NCI-H1417 treated with DMSO at 0.1 percent for 48 hours (cell line): ENCODE measurements at places on chromosomes 6 and 20.
A peak's percentile ranks its signal among the peaks of the same experiment; 100 is the strongest.

- no peak for DNase-seq
Observed at GRCh38 chr20:32333988-32334885, 23.9 kb upstream of the ASXL1 start.

- no peak for DNase-seq
Observed at GRCh38 chr6:18044108-18044783, 56.8 kb upstream of the KIF13A start.

- DNase-seq = no peak
Observed at GRCh38 chr6:163147994-163148393, 266.5 kb upstream of the QKI start.

- DNase-seq = no peak
Observed at GRCh38 chr6:97347111-97347510, 64.1 kb upstream of the MMS22L start.

DNA sequence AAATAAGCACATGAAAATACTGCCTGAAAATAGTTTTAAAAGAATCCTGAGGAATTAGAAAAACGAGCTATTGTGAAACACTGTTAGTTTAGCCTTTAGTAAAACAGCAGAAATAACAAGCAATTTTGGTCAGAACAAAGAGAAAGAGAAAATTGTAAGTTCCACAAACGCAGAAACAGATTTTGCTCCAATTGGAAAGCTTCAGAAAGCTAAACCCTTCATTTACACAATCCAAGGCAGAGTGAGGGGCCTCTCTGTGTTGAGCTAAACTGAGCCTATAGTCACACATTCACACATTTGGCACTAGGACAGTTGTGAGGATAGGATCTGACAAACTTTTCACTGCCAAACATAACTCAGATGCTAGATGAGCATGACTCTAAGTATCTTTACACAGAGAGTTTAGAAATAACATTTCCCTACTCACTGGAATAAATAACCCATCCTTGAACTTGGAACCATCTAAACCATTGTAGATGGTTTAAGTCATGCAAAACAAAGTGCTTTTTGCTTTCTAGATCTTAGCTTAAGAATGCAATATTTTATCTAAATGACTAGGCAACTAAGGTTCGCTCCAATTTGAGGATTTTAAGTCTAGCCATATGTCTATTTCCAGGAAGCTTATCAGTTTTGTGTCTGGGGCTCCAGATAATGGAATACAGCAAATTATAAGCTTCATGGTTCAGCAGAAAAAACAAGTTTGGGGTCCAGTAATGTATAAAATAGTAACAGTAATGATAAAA lies 122.6 kb downstream of the SGK1 start:
- no peak for DNase-seq

GRCh38 chr6:78911218-78911940 lies 44.0 kb downstream of the IRAK1BP1 start:
- no peak for DNase-seq

DNA sequence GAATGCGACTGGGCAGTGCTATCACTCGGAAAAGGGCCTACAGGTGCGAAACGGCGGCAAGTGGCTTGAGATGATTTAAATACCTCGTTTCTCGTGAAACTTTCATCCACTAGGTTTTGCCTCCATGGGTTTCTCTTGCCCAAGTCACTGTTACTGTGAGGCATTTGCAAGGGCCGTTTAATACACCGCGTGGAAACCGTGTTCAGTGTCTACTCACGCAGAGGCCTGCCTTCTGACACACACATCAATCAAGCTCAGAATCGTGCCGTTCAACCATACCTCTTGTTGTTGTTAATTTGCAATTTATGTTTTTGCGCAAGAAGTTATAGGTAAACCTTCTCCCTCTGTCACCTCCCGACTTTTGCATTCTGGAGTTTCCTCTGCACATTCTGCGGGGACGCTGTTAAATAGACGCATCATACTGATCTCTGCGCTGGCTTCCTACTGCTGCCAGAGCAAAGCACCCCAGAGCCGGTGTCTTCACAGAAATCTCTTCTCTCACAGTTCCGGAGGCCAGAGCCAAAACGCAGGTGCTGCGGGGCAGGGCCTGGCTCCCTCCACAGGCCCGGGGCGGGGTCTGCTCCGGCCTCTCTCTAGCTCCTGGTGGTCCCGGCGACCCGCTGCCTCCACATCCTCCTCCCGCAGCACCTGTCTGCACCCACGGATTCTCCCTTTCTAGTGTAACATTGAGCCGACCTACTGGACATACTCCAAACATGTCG lies 251.4 kb downstream of the SMOC2 start:
- no peak for DNase-seq

- DNase-seq = no peak
Observed at GRCh38 chr6:145738265-145738664, 2.9 kb upstream of the EPM2A start.

- DNase-seq = no peak
Observed at GRCh38 chr6:143155681-143156080, 95.0 kb downstream of the AIG1 start.

- no peak for DNase-seq
Observed at GRCh38 chr6:89385156-89385667, 26.9 kb downstream of the RRAGD start.

GRCh38 chr6:41161851-41162552 lies 914 bp downstream of the TREM2 start:
- no peak for DNase-seq

GRCh38 chr20:49034070-49034732 lies 11.9 kb upstream of the CSE1L start:
- DNase-seq = no peak

GRCh38 chr20:2902291-2902690 lies 29.0 kb downstream of the PTPRA start:
- no peak for DNase-seq

GRCh38 chr6:3159805-3160781 lies 2.7 kb upstream of the TUBB2A start:
- peak; percentile 26 for DNase-seq

- DNase-seq = no peak
Observed at GRCh38 chr6:144035416-144035815, 27.4 kb upstream of the PLAGL1 start.

DNA sequence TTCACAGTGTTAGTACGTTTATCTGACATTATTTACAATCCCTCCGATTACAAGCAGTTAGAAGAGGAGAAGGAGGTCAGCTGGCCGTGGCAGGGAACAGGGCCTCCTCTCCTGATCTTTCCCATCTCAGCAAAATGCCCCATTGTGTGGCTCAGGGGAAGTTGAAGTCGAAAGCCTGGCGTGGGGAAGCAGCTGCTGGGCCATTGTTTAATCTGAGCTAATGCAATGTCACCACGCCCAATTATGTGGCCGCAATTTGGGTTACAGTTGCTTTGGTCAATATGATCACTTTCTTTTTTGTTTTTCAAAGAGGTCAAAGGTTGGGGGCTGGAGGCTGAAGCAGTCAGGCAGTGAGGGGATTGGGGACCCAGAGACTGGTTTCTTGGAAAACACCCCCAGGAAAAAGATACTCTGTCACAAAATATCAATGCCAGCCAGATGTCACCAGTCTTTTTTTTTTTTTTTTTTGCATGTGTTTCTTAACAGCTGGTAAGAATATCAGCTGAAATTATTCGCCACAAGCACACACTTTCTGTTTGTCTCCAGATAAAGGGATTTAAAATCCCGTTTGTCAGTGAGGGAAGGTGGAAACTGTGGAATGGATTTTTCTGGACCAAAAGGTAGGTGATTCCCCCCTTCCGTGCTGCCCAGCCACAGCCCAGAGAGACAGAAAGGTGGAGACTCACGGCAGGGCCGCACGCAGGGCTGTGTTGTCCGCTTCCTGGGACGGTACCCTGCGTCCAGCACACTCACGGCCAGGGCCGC lies 24.6 kb downstream of the DLL1 start:
- DNase-seq = no peak

- DNase-seq = peak; percentile 55
Observed at GRCh38 chr20:17066902-17067301, 159.9 kb upstream of the PCSK2 start.

DNA sequence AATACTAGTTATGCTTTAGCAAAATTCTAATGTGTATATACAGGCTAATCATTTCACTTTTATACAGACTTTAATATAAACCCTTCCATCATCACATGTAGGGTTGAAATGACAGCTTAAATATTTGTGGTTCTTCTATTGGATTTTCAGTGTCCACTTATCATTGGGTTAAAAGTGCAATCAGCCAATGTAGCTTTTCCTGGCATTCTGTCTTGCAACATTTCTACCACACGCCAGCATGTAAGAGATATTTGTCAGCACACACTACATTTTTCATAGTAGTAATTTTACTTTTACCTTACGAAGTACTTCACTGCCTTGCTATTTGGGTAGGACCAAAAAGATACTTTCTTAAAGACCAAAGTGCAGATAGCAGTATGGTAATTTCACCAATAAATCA lies 252.0 kb downstream of the TBX18 start:
- no peak for DNase-seq

- no peak for DNase-seq
Observed at GRCh38 chr20:49874696-49875095, 40.6 kb downstream of the SPATA2 start.

GRCh38 chr20:24420567-24420966 lies 48.9 kb upstream of the SYNDIG1 start:
- no peak for DNase-seq

DNA sequence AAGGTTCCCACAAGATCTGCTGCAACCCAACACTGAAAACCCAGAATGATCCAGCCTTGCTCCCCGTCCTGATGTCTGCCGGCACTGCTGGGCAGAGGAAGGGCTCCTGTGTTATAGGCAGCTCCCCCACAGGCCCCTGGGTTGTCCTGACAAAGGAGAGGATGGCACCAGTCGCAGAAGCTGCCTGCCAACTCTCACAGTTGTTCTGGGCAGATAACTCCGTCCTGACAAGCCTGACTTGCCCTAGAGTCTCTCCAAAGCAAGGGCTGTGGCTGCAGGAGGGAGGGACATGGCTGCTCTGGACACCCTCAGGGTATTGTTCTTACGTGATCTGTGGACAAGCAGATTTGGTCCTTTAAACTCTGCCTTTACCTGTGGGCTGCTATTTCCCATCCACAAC lies 243.8 kb downstream of the CDH26 start:
- no peak for DNase-seq

DNA sequence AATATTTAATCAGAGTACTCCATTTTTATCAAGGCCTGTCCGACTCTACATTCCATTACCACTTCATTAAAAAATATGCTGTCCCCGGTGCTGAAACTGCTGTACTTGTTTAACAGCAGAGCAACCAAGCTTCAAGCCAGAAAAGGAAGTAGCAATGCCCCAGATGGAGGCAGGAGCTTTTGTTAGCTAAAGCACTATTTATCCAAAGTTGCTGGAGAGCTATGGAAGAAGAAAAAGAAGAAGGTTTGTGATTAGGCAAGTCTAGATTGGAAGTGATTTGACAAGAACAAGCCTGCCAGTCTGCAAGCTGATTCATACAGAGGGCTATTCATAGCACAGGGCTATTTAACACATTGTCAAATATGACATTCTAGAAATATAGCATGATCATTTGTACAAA lies 160.9 kb upstream of the SPTLC3 start:
- no peak for DNase-seq

- DNase-seq = no peak
Observed at GRCh38 chr20:2847802-2848201, 7.3 kb downstream of the VPS16 start.

DNA sequence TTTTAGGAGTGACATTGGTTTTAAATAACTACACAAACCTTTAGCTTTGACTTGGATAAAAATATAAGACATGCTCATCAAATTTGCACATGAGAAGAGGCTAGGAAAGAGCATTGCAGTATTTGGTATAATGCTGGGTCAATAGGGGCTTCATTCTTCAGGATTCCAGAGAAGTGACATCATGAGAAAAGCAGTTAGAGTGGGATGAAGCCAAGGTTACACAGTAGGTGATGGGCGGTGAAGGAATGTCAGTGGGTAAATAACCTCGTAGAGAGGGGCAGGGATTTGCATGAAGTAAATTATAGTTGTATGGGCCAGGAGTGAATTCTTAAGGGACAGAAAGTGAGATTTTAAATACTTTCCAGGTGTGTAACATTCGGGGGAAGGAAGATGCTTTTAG lies 216.2 kb downstream of the RFPL4B start:
- DNase-seq = no peak

GRCh38 chr6:34055223-34055933 lies 90.5 kb downstream of the GRM4 start:
- no peak for DNase-seq

DNA sequence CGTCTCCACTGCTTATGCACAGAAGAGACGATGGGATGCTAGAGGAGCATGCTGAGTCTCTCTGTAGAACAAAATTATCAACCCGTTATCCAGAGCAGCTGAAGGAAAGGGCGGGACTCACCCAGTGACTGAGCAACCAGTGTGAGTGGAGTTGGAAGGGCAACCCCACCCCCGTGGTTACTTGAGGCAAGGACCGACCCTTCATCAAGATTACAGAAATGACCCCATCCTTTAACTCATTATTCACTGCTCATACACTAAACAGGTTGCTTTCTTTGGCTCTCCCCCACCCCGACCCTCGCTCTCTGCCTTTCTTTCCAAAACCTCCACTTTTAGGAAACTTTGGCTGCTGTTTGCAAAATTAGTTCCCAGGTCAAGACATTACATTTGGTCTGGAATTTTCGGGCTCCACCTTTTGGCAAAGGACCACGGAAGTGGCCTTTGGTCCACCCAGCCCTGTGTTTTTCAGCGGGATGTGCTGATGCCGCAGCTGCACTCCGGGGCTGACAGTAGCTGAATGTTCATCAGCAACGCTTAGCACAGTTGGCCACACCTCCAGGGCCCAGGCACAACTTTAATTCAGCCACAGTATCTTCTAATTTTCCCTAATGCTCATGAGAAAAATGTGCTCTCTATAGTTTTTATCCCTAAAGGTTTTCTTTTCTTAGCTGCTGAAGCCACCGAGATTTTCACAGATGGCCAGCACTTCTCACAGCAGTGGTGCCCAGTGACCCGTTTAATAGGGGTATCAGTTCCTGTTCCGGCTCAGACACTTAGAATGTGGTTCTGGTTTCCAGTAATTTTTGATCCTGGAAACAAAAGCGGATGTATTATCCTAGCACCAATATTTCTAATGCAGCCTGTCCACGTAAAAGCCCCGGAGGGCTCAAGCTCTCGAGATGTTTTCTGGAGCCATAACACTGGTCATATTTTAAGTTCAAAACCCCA lies 103.6 kb upstream of the NXT1 start:
- no peak for DNase-seq

- no peak for DNase-seq
Observed at GRCh38 chr20:15703171-15703911, 869.9 kb downstream of the KIF16B start.

DNA sequence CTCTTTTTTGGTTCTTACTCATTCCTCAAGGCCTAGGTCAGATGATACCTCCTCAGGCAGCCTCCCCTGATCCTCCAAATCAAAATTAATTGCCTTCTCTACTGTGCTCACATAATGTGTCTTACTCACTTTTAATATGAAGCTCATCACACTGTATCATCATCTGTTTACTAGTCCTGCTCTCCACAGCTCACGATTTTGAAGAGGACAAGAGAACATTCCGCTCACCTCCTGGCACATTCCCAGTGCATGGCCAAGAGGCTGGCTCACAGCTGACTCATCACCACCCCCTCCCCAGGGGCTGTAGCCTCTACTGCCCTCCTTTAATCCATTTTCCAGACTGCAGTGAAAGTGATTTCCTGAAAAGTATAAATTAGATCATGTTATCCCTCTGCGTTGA lies 133.1 kb downstream of the ALDH8A1 start:
- no peak for DNase-seq
